ENCODE measurements at places on chromosomes 11 and 22.
A peak's percentile ranks its signal among the peaks of the same experiment; 100 is the strongest.

- DNase-seq, result no peak
These were observed 48.5 kb upstream of the BMAL1 start for GRCh38 chr11:13229136-13229535.

DNA sequence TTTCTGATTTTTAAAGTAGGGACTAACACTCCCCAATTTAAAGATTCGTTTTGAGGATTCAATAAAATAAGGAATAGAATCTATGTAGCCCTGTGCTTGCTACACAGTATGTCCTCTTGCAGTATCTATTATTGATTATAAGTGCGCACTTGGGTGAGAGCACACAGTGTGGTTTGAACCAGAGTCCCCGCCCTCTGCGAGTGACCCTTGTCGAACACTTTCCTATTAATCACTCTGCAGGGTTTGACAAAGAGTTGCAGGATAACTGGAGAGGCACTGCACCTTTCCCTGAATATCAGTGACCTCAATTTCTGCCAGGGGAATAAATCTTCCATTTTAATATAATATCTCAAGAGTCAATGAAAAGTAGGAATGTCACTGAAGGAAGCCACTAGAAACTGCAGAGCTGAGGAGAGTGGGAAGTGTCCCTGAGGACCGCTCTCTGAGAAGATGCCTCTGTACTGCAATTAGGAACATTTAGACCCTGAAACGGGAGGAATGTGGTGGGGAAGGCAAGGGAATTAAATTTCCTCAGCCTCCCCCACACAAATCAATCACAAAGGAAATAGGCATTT is 182.2 kb downstream of the MAML2 start:
- no peak for DNase-seq

DNA sequence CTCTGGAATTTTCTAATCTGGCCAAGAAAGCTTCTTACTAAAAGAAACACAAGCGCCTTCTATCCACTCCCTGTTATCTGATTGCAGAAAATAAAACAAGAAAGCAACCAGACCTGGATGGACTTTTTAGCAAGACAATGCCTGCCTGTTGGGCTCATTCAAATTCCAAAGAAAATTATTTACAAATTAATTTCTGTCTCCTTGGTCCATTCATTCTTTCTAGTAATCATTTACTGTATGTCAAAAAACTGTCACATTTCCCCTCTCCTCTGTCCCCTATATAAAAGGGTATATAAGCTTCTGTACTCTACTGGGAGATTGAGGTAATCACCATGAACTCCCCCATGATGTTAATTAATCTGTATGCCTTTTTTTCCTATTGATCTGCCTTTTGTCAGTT is 279.9 kb downstream of the DLG2 start:
- DNase-seq, result peak; percentile 46

GRCh38 chr22:46528121-46528610 is 9.3 kb downstream of the CELSR1 start:
- no peak for DNase-seq

DNA sequence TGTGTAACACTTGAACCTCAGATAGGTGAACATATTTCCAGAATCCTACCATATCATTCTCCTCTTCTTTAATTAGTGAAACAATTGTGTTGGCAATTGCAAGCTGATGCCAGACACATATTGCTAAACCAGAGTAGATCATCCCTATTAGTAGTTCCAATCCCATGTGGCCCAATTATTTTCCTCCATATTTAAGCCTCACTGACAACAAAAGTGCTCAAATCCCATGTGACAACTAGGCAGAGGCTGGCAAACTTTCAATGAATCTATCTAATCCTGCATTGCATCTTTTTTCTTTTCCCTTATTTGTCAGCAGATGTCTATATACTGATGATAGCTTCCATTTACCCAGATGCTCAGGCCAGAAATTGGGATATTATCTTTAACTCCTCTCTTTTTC is 90.4 kb downstream of the GRIA4 start:
- DNase-seq, result no peak

- DNase-seq, result no peak
These were observed 9.5 kb downstream of the TTC28 start for GRCh38 chr22:28670161-28670560.

- no peak for DNase-seq
These were observed 21.0 kb upstream of the C1QTNF4 start for GRCh38 chr11:47615249-47615648.

DNA sequence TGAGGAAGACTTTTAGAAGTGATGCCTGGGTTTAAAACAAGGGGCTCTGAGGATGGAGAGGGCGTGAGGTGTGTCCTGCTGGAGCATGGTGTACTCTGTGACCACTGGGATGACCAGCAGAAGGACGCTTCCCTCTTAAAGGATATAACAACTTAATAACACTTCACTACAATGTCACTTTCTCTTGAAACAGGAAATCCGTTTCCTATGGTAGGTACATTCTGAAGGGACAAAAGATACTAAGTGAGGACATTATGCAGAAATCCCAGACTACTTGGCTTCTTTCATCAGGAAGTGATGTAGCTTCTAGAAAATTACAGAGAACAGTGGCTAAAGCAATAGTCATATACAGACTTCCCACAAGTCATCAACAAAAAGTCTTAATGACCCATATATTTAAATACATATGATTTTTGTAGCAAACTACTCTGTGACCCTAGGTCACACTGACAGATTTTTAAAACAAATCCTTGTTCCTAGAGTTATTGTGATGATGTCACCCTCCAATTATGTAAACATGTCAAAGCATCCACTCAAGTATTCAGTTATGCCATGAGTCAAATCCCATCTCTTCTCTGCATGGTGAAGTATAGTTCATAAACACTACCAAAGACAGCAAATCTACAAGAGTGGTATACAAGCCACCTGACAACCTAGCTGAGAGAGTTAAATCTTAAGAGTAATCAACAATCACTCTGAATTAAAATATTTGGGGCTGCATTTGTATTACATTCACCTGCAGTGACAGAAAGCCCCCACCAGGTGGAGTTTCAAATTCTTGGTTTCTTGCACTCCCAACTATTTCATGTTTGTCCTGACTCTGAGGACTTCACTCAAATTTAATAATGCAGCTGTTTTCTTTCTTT is 32.8 kb downstream of the PITPNB start:
- peak; percentile 22 for DNase-seq

DNA sequence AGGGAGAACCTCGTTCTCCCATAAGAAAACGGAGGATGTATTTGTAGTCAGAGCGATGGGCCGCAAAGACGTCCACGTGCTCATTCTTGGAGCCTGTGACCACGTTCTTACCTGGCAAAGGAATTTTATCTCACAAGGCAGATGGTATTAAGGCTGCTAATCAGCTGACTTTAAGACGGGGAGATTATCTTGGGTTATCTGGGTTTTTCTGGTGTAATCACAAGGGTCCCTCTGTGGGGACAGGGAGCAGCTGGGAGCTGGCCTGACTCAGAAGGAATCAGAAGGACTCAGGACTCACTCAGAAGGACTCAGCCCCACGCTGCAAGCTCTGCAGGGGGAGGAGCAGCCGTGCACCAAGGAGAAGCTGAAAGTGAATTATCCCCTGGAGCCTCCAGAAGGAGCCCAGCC is 7.5 kb upstream of the SIGIRR start:
- DNase-seq, result no peak

- no peak for DNase-seq
These were observed 77.3 kb upstream of the ANO5 start for GRCh38 chr11:22115470-22116029.

DNA sequence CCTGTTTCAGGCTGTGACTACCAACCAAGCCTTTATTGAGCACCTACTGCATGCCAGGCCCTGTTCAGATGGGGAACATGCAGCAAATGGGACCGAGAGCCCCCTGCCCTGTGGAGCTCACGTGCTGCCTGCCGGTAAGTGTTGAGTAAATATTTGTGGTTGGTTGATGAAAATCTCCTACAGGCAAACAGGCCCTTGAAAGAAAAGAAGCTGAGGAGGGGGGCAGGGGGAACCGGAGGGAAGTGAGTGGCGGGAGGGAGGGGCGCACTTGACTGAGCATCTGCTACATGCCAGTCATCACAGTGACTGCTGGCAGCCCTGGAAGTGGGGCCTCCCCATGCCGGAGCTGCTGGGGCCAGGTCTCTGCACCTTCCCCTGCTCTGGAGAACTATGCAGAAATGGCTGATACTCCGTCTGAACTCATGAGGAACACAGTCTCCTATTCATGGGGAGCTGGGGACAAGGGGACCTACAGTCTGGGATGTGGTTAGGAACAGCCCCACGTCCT is 34.2 kb downstream of the MACROD1 start:
- DNase-seq, result peak; percentile 44

DNA sequence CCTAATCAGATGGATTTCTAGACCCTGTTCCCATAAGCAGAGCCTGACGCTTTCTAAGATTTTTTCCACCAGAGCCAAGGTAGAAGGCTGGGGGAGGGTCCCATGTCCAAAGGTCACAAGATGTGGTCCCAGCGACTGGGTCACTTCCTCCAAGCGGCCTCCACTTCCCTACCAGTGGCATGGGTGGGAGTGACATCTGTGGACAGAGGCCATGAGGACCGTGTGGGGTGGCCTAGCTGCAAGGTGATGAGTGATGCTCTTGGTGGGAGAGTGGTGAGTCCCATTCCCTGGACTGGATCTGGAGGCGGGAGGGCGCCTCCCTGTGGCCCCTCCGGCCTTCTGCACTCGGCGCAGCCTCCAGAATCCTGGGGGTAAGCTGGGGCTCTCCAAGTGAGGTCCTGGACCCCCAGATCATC is 32.4 kb upstream of the PRR5 start:
- DNase-seq, result peak; percentile 56

DNA sequence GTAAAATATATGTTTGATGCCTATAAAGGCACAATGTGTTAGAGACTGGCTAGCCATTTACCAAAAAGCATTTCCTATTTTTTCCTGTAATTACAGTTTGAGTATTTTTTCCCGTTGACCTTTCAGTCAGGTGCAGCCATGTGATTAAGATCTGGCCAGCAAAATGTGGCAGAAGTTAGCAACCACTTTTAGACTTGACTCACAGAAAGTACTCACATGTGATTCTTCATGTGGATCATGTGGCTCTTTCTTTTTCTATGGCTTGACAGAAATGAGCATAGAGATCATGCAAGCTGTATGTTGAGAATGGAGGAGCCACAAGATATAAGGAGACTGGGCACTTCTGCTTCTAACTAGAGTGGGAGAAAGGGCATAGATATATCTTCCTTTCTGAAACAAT is 27.3 kb upstream of the RAB38 start:
- no peak for DNase-seq

DNA sequence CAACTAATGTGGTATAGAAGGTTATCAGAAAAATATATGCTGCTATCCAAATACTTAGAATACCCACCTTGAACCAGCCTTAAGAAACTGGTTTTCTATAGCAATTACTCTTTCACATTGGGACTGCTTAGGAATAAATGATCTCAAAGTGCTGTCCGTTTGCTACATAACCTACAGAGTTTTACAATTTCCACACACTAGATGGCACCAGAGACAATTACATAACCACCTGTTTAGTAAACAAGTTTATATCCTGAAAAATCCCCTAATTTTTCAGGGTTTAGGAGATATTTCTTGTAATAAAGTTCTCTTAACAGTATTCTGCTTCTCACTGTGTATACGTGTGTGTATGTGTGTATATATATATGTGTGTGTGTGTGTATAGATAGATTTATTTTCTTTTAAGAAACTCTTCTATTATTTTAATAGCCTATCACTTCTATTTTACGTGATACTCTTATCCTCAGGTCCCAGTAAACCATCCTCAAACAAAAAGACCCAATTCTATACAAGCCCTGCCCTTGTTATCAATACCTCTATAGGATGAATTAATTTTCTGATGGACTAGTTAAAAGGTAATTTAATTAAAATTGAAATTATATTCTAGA is 6.7 kb upstream of the OR5I1 start:
- no peak for DNase-seq

DNA sequence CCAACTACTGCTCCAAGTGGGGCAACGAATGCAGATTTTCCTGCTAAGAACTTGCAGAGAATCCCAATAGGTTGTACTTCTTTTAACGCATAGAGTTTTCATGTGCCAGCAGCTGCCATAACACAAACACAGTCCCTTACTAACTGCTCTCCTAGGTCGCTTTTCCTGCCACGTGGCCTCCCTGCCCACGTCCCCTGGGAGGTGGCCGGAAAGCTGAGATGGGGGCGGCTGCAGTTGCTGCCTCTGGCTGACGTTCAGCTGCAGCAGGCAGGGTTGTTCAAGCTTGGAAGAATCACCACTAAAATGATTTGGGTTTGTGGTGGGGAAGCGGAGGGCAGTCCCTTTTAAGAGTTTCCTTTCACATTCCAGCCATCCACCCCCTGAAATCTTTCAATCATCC is 39.3 kb downstream of the ZNF202 start:
- no peak for DNase-seq

GRCh38 chr11:133441964-133442660 is 90.2 kb downstream of the OPCML start:
- DNase-seq, result no peak

DNA sequence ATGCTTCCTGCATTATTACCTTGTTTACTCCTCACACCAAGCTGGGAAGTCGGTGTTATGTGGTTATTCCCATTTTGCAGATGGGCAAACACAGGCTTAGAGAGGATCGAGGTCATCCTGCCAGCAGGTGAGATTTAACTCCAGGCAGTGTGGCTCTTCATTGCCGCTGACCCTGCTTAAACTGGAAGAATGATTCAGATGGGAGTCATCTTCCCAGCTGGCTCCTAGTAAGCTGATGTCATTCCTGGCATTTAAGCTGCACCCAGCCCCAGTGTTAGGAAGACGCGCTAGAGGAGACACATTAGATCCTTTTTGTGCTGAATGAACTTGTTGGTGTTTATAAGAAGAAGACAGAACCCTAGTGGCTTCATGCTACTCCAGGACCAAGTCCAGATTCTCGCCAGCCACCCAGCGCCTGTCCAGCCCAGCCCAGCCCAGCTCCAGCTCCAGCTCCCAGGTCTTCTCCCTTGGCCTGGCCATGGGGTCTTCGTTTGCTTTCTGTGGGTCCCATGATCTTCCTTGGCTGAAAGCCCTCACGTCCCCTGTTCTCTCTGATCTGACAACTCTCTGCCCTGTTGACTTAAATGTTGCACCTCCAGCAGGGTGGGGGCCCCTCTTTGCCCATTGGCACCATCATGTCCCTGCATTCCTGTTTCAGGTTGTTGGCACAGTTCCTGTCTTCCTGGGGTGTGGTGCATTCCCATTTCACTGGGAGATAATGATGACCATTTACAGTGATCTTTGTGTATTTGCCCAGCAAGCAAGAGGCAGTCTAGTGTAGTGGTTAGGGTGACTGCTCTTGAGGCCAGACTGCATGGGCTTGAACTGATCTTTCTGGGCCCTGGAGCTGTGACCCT is 13.6 kb downstream of the PARVB start:
- peak; percentile 35 for DNase-seq

GRCh38 chr22:31639436-31640039 is 22.5 kb downstream of the PISD start:
- no peak for DNase-seq

Measured in ELF-1 (cell line).